ENCODE measurements at places on chromosomes 11 and 22. TPM values are rescaled to one million over a fixed set of nuclear protein-coding genes. Genes with fewer than 3 reads are reported as not detected.

DNA sequence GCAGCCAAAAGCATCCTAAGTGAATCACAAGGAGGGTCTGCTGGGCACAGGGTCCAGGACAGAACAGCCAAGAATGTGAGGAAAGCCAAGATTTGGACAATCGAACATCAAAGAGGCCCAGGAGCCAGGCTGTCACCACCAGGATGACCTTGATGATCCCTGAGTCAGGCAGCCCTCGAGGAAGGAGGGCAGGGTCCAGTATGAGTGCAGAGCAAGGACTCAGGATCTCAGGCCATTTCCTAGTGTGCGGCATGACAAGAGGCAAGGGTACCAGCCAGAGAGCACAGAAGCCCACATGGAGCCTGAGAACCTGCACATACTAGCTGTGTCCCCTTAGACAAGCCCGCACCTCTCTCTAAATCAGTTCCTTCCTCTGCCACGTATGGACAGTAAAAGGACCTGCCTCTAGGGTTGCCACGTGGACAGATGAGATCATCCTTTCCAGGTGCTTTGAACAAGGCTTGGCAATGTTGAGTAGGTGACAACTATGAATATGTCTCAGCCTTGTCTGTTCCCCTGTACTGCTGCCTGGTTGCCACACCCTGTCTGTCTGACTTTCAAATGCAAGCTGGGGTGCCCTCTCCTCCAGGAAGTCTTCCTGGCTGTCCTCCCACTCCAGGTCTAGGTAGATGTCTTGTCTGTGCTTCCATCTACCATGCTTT, 32.2 kb upstream of the ISX start:
- H3K27me3 ChIP-seq: no peaks in the 10 kb centered on the region
- H3K27ac ChIP-seq: no peak overlapping the region
- H3K36me3 ChIP-seq: no peaks in the 10 kb centered on the region
- no peak overlapping the region for H3K4me3 ChIP-seq

DNA sequence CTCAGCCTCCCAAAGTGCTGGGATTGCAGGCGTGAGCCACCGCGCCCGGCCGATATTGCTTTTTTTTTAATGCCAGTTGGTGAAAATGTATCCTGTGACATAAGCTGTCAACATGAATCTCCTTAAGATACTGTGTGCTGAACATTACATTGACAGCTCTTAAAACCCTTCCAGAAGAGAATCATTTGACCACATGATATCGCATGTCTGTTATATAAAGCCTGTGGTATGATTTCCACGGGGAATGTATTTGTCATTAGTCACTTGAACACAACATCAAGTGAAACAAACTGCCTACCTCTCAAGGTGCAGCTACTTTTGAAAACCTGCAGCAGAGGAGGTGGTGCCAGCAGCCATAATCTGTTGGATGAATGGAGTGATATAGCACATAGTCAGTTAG, 67.0 kb downstream of the BCL2L13 start:
- peaks cover 10% of the 10 kb centered on the region for H3K36me3 ChIP-seq
- no peak for DNase-seq
- no peak overlapping the region for H3K27ac ChIP-seq
- H3K4me3 ChIP-seq: no peak overlapping the region

DNA sequence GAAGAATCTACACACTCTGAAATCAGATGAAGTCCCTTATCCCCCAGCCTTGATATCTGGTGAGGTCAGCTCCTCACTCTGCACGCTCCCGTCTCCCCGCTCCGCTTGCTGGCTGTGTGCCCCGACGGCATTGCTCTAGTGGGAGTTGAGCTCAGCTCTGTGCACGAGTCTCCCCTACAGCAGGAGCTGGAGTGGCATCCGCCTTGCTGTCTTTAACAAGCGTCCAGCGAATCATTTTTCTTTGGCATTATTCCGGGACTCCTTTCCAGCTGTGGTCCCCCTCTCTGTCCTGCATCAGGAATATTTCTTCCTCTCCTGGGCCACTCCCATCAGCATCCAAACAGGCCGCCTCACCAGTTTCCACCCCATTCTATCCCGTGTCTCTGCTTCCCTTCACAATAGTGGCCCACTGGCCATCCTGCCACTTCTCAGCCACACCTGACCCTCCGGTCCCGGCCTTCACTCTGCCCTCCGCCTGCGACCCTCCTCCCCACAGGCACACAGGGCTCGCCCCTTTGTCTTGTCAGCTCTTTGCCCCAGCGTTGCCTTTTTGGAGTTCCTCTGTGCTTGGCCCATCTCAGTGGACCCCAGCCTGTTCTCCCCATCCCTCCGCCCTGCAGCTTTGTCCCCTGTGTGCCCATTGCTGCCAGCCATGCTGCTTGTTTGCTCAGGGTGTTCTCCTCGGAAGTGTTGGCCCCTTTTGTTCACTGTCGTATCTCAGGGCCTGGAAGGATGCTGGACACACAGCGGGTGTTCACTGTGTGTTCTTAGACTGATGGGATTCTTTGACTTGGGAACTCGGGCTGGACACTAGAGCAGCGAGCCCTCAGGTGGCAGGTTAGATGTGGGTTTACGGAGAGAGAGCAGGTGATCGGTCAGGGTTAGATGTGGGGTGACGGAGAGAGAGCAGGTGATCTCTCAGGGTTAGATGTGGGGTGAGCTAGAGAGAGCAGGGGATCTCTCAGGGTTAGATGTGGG, 441.8 kb downstream of the TBC1D22A start:
- DNase-seq: no peak
- H3K27ac ChIP-seq: no peak overlapping the region
- no peak overlapping the region for H3K4me3 ChIP-seq
- H3K36me3 ChIP-seq: no peaks in the 10 kb centered on the region
- H3K27me3 ChIP-seq: no peaks in the 10 kb centered on the region

The PATE4 gene
- total RNA-seq: not detected

- peaks cover 15% of the 10 kb centered on the region for H3K4me1 ChIP-seq
- no peak overlapping the region for H3K4me3 ChIP-seq
- no peak overlapping the region for H3K27ac ChIP-seq
- no peaks in the 10 kb centered on the region for H3K27me3 ChIP-seq
- H3K36me3 ChIP-seq: no peaks in the 10 kb centered on the region
Measured at GRCh38 chr22:20211409-20211996, 56.6 kb downstream of the RTN4R start.

The OR52B4 gene
- not detected for total RNA-seq

- no peak overlapping the region for H3K27ac ChIP-seq
- no peak overlapping the region for H3K4me3 ChIP-seq
- H3K36me3 ChIP-seq: no peaks in the 10 kb centered on the region
- no peak for DNase-seq
- no peaks in the 10 kb centered on the region for H3K4me1 ChIP-seq
Measured at GRCh38 chr11:8035200-8035855, 45.7 kb upstream of the TUB start.

The DDIAS gene
- 28.7 TPM for total RNA-seq

DNA sequence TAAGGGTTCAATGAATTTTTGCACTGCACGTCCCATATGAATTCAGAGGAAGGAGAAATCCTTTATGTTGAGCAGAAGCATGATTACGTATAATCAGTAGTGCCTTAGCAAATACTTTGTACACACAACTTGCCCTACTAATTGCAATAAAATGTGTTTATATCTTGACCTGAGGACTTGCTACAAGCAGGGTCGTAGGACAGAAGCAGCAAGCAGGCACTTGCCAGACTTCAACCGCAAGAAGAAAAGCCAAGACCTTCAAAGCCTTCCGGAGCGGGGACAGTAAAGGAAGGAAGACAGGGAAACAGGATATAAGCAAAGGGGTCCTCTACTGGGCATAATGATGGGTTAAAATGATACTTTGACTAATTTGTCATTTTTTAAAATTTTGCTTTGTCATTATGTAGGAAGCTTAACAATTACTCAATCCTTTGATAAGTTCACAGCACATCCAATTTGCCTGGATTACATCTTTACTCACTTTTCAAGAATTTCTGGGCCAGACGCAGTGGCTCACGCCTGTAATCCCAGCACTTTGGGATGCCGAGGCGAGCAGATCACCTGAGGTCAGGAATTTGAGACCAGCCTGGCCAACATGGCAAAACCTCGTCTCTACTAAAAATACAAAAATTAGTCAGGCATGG, 23.2 kb upstream of the UBASH3B start:
- H3K4me1 ChIP-seq: peaks cover 4% of the 10 kb centered on the region
- H3K27me3 ChIP-seq: peaks cover 5% of the 10 kb centered on the region
- no peak for DNase-seq
- H3K27ac ChIP-seq: no peak overlapping the region

- H3K27ac ChIP-seq: no peak overlapping the region
- H3K27me3 ChIP-seq: peaks cover 2% of the 10 kb centered on the region
- H3K4me1 ChIP-seq: peaks cover 6% of the 10 kb centered on the region
- H3K36me3 ChIP-seq: no peaks in the 10 kb centered on the region
- DNase-seq: no peak
Measured at GRCh38 chr22:44622679-44623078, 79.3 kb upstream of the PRR5 start.

The FGF3 gene
- not detected for total RNA-seq

Data from activated T-helper 1 cell treated with anti-CD3 and anti-CD28 coated beads, Interleukin-12 subunit alpha, Interleukin-12 subunit beta, Interleukin-2, Interleukin-4 antibody, amounts not matched to agents 30 ng/mL and 10 ng/mL and 1 ng/mL, durations not matched to agents 14 hours and 24 hours and 36 hours (primary cell).